ENCODE measurements at places on chromosomes 16 and 17. TPM values are rescaled to one million over a fixed set of nuclear protein-coding genes. Genes with fewer than 3 reads are reported as not detected.

Gene ZG16B
- total RNA-seq = 1.4 TPM

Gene PIK3R5
- 32.2 TPM for total RNA-seq

Gene PRAC1
- not detected for total RNA-seq

Gene MRM3
- total RNA-seq = 28.5 TPM

DNA sequence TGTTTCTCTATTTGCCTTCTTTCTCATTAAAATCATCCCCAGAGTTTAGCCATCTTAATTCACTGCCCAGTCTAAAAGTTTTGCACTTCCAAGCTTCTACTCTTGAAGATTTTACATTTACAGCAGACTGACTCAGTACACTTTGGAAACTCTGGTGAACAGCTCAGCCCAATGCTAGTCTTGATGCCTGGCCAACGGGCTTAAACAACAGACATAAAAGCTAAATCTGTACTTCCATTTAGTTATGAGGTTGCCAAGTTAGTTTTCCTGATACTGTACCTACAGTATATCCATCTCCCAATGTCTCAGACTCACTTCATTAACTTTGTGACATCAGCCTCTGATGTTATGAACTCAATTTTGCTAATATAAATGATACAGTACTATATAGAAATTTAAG lies 891.8 kb upstream of the SOX9 start:
- no peak for DNase-seq

GRCh38 chr17:39450051-39450450 lies 1.0 kb downstream of the MED1 start:
- DNase-seq = no peak

DNA sequence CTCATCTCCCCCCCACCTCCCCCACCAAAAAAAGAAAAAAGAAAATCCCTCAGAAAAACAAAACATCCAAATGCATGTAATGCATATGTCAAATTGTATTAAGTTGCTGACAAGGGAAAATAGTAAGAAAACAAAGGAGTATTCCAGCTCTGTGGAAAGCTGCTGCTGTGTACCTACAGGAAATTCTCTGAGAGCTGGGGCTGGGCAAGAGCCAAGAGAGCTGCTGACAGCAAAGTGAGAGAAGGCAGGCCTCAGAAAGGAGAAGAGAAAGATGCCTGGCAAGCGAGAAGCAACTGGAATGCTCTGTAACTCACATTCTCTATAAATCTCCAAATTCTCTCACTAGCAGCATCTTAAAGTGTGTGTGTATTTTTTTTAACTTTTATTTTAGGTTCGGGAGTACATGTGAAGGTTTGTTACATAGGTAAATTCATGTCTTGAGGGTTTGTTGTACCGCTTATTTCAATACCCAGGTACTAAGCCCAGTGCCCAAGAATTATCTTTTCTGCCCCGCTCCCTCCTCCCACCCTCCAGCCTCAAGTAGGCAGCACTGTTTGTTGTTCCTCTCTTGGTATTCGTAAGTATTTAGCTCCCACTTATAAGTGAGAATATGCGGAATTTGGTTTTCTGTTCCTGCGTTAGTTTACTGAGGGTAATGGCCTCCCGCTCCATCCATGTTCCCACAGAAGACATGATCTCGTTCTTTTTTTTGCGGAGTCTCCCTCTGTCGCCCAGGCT lies 24.4 kb downstream of the CNTROB start:
- DNase-seq = no peak

DNA sequence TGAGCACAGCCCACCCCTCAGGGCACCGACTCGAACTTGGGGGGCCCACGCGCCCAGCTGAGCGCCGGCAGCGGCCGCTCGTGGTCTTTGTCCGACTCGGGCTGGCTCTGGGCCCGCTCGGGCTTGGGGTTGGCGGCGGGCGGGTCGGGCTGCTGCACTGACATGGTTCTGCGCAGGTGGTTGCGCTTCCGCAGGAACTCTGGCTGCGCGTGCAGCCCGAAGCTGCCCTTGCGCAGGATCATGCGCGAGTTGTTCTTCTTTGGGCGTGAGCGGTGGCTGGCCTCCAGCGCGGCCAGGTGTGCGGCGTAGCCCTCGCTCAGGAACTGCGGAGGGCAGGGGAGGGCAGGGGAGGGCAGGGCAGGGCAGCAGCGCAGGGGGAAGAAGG lies 11.1 kb downstream of the PIMREG start:
- no peak for DNase-seq

GRCh38 chr17:17810084-17810894 lies 26.5 kb downstream of the SREBF1 start:
- DNase-seq = no peak

- no peak for DNase-seq
Observed at GRCh38 chr16:53187775-53188174, 133.0 kb downstream of the CHD9 start.

GRCh38 chr16:4682084-4682591 lies 11.2 kb upstream of the NUDT16L1 start:
- DNase-seq = no peak

- DNase-seq = no peak
Observed at GRCh38 chr16:4240624-4241023, 1.3 kb downstream of the SRL start.

DNA sequence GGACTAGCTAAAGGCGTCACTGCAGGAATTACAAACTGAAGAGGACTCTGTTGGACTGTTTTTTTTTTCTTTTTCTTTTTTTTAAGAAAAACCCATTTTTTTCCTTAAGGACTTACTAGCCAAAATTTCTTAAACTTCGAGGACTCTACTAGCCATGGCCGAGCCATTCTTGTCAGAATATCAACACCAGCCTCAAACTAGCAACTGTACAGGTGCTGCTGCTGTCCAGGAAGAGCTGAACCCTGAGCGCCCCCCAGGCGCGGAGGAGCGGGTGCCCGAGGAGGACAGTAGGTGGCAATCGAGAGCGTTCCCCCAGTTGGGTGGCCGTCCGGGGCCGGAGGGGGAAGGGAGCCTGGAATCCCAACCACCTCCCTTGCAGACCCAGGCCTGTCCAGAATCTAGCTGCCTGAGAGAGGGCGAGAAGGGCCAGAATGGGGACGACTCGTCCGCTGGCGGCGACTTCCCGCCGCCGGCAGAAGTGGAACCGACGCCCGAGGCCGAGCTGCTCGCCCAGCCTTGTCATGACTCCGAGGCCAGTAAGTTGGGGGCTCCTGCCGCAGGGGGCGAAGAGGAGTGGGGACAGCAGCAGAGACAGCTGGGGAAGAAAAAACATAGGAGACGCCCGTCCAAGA lies 878 bp downstream of the HEXIM1 start:
- DNase-seq = peak; percentile 80

GRCh38 chr17:65556014-65556909 lies 5.2 kb downstream of the AXIN2 start:
- DNase-seq = peak; percentile 95
